ENCODE measurements at places on chromosomes 11 and 22.

DNA sequence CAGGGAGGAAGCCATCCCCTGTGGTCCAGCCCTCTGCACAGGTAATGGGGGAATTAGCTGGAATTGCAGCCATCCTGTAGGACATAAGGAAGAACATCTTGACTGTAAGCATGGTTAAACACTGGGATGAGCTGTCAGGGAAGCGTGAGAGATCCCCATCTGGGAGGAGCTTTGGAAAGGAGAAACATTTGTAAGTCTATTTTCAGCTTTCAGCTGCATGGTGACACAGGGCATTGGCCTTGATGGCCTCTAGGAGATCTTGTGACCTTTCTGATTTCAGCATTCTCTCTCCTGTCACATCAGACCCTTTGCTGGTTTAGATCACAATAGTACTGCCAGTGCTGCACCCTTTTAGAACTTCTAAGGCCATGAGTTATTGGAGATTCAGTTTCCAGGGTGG lies 47.1 kb downstream of the BCR start:
- DNase-seq = no peak

DNA sequence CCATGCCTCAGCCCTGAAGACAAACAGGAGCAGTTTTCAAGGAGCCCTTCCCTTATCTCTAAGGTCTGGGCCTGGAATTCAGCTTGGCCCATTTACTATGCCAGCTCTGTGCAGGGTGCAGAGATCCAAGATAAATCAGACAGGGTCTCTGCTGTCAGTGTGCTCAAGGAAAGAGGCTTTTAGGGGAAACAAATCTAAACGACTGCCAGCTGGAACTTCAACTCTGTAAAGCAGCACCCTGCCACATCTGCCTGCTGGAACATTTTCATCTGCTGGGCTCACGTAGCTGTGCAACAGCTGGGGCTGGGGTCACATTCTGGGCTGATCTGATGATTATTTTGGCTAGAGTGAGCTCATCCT lies 19.8 kb upstream of the EHF start:
- no peak for DNase-seq

DNA sequence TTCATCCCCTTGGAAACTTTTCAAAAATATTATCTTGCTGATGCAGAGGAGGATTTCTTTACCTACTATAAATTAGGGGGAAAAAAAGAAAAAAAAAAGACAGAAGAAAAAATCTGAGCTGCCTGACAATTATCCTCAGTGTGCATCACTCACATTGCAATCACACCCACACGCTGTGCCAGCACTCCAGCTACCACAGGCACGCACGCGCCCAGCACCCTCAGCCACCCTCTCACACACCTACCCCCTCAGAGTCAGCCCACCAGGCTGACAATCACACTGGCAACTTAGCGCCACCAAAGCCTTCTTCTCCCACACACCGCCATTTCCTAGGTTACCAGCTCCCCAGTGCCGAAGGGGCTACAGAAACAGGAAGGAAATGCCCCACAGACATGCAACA lies 236.1 kb downstream of the KCNA4 start:
- DNase-seq = no peak

DNA sequence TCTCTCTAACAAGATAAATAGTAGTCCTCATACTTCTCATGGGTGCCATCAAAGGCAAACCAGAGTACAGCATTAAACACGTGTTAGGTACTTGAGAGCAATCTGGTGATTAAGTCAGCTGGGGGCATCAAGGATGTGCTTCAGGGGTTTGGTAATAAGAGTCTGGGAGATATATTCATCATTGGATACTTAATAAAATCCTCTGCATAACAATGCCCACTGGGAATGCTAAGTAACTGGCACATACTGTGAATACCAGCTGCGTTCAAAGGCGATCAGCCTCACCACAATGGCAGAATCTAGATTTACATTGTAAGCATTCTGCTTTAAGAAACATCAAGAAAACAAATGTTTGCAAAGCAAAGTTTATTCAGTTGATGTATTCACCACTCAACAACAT lies 268.6 kb upstream of the PITPNB start:
- DNase-seq = no peak

DNA sequence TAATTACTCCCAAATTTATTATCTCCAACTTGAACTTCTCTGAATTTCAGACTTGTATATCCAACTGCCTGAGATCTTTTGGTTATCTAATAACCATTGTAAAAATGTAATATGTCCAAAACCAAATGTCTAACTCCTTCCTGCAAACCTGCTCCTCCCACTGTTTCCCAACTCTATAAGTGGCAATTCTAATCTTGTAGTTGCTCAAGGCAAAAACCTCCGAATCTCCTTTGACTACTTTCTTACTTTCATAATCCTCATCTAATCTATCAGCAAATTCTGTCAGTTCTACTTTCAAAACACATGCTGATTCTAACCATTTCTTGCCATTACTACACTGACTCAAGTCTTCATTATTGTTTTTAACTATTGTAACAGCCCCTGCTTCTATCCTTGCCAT lies 55.7 kb downstream of the FAM168A start:
- no peak for DNase-seq

GRCh38 chr22:48650323-48651035 lies 1177.2 kb downstream of the BRD1 start:
- no peak for DNase-seq

DNA sequence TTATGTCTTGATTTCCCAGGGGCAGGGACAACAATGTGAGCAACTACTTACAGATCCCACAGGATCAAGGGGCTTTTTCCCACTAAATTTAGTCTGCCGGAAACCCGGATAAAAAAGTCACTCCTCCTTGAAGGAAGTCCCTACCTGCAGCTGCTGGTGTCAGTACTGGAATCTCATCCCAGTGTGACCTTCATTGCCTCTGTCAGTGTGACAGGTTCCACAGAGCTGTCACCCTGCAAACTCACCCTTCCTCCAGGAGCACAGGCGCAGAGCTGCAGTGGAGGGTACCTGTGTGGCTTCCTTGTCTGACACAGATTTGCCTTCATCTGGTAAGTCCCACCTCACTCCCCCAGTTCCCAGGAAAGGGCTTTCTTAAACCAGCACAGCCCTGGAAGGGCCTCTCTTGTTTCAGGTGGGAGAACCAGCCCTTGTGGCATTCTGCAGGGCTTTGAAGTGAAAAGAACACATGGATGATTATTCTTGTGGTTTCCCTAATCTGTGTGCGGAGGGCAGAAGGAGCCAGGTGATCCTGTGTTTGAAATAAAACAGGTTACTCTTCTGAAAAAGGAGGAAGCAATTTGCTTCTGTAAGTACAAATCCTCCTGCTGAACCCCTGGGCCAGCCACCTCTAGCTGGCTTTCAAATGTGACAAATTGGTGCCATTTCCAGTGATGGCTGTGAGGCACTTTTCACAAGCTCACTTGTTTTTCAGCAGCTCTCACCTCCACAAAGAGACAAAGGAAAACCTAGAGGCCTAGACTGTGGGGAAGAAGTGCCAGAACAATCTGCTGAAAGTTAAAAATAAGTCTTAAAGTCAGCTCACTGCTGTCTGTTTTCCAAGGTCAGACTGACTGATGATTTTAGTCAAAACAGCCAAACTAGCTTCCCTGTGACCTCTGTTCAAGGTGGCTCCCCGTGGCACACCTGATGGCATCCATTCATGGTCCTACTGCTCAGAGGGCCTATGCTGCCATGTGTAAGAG lies 9.2 kb upstream of the PRSS23 start:
- peak; percentile 41 for DNase-seq

DNA sequence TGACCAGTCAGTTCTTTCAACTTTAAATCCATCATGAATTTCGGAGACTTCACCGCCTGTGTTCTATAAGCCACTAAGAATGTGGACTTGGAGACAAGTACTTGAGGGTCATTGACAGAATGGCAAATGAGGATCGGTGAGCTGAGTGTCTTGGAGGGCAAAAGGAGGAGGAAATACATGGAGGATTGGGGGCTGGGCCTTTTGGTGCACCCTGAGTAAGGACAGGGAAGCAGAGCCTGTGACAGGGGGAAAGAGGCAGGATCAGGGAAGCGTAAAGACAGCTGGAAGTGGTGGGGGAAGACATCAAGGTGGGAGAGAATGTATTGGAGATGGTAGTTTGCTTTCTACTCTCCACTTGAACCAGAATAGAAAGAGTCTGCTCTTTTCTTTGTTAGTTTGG lies 70.4 kb upstream of the MTMR2 start:
- no peak for DNase-seq

- no peak for DNase-seq
Measured at GRCh38 chr11:1597331-1597993, 632 bp downstream of the KRTAP5-2 start.

DNA sequence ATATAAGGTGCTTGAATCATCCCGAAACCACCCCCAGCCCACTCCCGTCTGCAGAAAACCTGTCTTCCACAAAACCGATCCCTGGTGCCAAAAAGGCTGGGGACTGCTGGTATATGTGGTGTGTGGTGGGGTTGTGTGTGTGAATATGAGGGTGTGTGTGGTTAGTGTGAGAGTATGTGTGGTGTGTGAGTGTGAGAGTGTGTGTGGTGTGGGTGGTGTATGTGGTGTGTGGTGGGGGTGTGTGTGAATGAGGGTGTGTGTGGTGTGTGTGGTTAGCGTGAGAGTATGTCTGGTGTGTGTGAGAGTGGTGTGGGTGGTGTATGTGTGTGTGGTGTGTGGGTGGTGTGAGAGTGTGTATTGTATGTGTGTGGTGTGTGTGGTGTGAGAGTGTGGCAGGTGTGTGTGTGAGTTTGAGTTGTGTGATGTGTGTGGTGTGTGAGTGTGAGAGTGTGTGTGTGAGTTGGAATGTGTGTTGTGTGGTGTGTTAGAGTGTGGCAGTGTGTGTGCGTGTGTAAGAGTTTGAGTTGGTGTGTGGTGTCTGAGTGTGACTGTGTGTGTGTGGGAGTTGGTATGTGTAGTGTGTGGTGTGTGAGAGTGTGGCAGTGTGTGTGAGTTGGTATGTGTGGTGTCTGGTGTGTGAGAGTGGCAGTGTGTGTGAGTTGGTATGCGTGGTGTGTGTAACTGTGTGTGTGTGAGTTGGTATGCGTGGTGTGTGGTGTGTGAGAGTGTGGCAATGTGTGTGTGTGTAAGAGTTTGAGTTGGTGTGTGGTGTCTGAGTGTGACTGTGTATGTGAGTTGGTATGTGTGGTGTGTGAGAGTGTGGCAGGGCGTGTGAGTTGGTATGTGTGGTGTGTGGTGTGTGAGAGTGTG lies 6.5 kb downstream of the UPK3A start:
- DNase-seq = no peak

DNA sequence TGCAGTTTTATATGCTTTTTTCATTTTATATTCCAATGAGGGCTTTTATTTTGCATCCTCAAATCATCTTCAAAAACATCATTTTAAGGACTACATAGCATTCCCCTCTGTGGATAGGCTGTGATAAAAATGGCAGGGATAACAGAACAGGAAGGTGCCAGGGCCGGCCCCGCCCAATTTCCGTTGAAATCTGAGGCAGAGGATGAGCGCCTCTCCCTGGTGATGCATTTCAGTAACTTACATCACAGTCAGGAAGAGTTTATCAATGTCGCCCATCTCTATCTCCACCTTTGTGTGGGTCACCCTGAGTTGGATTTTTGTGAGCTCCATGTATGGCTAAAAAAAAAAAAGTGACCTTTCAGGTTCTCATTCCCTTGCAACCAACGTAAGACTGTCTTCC lies 201.6 kb downstream of the DSCAML1 start:
- DNase-seq = peak; percentile 10

- DNase-seq = no peak
Measured at GRCh38 chr22:43634316-43634715, 177.8 kb downstream of the EFCAB6 start.

DNA sequence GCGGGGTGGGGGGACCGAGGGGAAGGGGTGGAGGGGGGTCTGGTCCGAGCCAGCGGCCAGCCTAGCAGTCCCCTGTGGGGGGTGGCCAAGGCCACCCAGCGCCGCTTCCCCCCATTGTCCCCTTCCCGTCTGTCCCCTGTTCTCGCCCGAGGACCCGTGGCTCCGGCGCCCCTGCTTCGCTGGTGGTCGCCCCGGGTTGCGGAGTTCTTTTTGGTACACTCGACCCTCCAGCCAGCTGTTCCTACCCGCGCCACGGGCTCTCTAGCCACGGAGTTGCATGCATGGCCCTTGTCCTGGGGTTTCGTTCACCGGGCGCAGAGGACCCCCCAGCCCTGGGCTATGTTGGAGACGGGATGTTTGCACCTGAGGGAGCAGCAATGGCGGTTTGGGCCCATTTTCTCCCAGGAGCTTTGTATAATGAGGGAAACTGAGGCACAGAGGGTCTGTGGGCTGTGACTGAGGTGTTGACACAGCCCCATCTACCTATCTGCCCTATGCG lies 489 bp downstream of the RNF214 start:
- peak; percentile 37 for DNase-seq

DNA sequence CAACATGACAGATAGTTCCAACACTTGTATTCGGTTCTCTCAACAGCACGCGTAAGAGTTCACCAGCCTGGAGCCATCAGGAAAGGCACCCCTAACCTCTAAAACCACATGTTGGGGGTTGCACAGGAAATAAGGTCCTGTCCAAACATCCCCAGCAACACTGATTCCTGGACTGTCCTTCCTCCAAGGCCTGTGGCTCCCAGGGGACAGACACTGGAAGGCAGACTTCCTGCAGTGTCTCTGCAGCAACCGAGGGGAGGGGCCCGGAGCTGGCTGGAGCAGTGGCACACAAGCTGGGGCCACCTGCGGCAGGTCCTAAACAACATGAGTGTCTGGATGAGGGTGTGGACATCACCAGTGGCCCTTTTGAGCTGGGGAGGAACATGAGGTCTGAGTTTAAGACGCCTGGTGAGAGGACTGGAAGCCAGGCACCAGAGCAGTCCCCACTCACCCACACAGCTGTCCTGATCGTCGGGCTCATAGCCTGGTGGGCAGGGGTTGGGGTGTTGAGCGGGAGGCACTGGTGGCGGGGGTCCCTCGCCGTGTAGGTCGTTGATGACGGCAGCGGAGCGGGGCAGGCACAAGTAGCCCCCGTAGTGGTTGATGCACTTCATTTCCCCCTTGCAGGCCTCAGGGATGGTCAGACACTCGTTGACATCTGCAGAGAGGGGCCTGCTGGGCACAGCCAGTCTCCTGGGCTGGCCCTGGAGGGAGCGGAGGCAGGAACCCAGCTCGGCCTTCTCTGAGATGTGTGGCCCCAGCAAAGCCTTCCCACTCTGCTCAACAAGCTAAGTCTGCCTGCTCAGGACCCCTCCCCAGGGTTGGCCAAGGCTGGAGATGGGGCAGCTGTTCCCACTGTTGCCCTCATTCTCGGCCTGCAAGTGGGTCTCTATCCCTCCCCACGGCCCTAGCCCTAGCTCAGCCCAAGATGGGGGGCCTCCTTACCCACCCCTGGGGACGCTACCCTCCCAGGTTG lies 1.6 kb downstream of the EFEMP2 start:
- peak; percentile 72 for DNase-seq

DNA sequence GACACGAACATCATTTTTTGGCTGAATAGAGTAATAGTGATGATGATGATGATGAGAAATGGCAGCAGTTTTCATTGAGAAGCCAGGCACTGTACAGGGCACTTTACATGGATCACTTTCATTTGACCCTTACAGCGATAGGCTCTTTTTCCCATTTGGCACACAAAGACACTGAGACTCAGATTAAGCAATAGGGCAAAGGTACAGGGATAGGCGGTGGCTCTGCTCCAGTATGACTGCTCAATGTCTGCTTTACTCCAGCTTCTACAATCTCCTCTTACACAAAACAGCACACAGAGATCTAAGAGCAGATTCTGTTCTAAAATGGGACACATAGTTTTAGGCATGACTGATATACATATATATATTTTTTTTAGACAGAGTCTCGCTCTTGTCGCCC lies 40.6 kb downstream of the MPPED2 start:
- no peak for DNase-seq

- DNase-seq = peak; percentile 71
Measured at GRCh38 chr11:65425105-65425970, 2.7 kb downstream of the NEAT1 start.

GRCh38 chr22:50190941-50191741 lies 5.4 kb downstream of the TRABD start:
- no peak for DNase-seq

All from DMS53 (cell line).